ENCODE measurements at places on chromosomes 13 and 19.

GRCh38 chr19:15666883-15667282, 6.0 kb upstream of the CYP4F12 start:
- DNase-seq: no peak

DNA sequence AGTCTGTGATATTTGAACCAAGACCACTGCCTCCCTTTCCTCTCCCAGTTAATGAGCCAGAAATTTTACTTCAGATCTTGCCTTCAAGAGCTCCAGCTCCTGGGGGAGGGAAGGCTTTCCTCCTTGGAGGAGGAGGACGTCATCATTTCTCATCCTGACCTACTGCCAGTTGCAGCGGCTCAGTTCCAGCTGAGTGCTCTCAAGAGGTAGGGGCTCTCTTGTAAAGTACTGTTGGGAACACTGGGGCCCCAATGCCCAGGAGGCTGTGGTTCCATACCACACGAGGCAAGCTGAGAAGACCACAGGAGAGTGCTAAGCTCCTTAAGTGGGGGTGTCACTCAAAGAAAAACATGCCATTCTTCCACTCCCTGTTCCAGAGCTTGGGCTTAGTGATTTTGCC, 36.2 kb downstream of the METTL21C start:
- no peak for DNase-seq

GRCh38 chr13:50284540-50284939, 269.3 kb downstream of the KCNRG start:
- DNase-seq: no peak

- no peak for DNase-seq
These were observed 8.5 kb downstream of the TMTC4 start for GRCh38 chr13:100666124-100666523.

- no peak for DNase-seq
These were observed 14.5 kb downstream of the ARHGEF7 start for GRCh38 chr13:111129465-111130115.

DNA sequence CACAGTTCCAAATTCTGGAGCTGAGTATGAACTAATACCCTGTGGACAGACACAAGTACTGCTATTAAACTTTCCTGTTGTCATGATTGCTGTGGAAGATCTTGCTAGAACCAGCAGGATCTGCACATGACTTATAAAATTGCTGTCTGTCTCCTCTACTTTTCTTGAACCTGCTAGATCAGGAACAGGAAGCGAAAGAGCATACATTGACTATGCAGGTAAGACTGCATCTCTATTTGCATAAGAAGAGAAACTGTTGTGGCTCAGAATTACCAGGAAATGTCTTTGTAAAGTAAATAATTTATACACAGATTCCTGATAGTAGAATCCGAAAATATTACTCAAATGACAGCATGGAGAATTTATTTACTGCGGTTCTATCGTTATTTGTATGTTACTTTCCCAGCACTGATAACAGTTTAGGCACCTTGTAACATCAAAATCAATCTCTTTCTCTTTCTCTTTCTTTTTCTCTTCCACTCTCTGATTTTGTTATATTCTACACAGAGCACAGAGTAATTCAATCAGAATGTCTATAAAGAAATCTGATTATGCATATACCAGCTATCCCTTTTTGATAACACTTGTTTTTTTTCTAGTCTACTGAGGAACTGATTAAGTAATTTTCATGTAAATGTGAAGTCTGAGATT, 226.5 kb downstream of the MYO16 start:
- DNase-seq: no peak

DNA sequence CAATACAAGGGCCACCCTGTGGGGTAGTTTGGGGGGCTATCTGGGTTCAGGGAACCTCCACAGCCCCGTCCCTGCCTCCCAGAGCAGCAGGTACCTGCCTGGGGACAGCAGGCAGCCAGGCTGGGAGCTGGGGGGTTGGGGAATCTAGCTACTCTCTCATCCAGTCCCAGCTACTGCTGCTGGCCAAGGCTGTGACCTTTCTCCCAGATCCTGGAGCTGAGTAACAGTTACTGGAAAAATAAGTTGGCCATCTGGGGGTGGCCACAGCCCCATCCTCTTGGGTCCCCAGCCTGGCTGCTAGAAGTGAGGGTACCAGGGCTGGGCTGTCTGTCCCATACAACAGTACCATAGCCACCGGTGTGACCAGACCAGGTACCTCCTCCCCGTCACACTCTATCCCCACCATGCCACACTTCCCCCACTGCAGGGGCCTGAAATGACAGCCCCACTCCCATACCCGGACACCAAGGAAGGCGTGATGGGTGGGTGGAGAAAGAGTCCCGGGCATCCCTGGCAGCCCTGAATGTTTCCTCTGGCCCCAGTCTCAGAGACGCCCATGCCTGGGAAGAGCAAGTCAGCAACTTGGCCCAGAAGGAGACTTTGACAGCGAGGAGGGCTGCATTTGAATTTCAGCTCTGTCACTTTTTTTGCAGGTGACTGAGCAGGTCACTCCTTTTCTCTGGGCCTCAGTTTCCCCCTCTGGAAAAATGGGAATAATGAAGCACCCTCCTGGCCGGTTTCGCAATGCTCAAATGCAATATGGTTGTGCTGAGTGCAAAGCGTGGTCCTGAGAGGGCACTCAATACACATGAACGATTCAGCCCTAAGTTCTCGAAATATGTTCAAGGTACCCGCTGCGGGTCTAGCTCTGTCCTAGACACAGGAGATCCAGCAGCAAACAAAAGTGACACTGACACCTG, 30.7 kb upstream of the NFIC start:
- DNase-seq: no peak

DNA sequence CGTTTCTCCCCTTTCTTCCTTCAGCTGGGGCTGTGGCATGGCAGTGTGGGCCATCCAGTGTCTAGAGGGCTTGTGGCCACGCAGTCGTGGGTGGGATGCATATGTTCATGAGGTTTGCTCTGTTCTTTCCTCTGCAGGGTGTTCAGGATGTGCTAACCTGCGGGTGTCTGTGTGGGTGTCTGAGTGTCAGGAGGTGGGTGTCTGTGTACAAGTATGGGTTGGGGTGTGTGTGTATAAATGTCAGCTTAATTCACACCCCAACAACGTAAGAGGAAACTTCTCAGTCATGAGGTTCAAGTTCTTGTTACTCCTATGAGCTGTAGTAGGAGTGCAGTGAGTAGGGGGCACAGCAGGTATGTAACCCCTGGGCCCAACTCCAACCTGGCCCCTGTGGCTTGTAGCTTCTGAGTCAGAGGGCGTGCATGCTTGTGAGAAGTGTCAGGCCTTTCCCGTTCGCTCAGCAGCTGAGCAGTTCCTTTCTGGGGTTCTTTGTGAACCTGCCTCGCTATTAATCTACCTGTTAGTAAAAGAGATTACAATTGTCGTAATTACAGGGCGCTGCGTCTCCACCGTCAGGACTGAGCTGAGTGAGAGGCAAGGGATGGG, 49.1 kb downstream of the NFIX start:
- DNase-seq: no peak

DNA sequence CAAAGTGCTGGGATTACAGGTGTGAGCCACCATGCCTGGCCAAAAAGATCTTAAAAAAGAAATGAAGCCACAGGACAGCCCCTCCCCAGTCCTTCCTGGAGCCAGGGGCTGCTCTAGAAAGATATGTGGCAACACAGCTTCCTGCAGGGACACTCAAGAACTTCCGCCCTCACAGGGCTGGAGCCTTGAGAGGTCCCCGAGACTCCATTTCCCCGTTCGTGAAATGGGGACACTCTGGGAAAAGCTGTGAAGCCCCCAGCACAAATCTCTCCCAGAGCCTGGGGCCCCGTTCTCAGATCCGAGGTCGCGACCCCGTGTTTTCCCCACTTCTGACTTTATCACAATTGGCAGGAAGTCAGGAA, 2.5 kb upstream of the GPX4 start:
- no peak for DNase-seq

DNA sequence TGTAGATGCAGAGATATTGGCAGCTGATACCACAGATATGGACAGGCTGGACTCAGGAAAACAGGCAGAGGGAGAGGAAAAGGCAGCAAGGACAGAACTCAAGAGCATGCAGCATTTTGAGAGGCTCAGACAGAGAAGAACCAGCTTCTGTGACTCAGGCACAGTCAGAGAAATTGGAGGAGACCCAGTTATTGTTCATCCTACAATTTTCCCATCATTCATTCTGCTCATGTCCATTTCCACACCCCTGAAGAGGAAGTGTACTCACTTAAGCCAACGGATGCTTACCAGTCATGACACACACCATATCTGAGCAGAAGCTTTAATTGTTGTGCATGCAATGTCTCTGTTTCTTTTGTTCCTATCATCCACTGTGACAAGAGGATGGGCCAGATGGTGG, 359.8 kb upstream of the HTR2A start:
- DNase-seq: no peak

GRCh38 chr19:45008552-45008951, 7.3 kb downstream of the RELB start:
- no peak for DNase-seq

- no peak for DNase-seq
These were observed 8.0 kb upstream of the MYO1F start for GRCh38 chr19:8584965-8585893.

DNA sequence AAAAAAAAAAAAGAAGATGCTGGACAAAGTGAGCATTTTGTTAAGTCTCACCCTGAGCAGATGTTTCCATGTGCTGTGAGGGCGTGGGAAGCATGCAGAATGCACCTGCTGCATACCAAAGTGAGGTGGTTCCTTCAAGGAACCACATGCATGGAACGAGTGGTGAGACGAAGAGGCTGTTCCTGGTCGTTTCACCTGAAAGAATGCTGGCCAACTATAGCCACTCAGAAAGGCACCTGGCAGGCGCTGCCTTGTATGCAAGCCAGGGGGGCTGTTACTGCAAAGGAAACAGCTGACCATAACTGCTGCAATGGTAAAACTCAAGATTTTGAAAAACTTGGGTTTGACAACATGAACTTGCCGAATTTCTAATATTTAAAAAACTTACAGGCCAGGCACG, 14.7 kb downstream of the MIER2 start:
- DNase-seq: no peak

DNA sequence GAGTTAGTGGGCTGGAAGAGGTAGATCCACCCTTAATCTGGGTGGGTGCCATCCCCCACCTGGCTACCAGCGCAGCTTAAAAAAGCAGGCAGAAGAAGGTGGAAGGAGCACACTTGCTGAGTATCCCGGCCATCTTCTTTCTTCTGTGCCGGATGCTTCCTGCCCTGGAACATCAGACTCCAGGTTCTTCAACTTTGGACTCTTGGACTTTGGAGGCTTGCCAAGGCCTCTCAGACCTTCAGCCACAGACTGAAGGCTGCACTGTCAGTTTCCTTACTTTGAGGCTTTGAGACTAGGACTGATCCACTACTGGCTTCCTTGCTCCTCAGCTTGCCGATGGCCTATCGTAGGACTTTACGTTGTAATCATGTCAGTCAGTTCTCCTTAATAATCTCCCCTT, 127.6 kb upstream of the GPC6 start:
- no peak for DNase-seq

- no peak for DNase-seq
These were observed 472.3 kb downstream of the IRS2 start for GRCh38 chr13:109314101-109314500.

DNA sequence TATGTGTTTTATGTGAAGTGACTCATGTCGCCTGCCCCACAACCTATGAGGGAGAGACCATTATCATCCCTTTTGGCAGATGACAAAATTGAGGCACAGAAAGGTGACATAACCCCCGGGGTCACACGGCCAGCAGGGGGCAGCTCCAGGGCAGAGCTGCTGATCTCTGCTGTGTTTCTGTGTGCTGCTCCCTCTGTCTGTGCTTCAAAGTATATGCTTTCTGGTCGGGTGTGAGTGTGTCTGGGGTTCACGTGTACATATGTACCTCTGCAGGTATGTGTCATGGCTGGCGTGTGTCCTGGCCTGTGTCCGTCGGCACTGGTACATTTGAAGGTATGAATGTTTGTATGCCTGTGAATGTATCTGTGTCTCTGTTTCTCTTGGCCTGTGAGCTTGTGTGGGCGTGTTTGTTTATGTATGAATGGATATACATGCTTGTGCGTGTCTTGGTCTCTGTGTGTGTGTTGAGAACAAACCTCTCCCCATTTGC, 7.1 kb downstream of the LIPE start:
- DNase-seq: no peak

DNA sequence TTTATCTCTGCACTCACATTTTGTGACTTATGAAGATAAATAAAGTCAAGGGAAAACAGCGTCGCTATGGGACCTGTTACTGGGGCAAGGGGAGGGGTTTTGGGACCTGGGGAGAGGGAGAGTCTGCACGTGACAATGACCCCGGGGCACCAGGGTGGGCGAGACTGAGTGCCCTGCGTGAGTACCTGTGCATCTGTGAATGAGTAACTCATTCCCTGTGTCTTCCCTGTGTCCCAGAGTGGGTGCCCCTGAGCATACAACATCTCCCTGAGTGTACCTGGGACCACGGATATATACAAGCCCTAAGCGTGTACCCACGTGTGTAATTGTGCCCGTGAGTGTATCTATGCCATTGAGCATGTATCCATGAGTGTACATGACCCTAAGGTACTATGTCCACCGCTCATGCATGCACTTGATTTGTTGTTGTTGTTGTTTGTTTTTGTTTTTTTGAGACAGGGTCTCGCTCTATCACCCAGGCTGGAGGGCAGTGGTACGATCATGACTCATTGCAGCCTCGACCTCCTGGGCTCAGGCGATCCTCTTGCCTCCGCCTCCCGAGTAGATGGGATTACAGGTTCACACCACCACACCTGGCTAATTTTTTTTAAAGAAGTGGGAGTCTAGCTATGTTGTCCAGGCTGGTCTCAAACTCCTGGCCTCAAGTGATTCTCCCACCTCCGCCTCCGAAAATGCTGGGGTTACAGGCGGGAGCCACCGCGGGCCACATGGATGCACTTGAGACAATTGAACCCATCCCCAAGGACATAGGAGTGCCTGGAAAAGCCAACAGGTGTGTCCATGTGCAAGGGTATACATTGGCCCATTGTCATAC, 645 bp upstream of the TRAPPC5 start:
- no peak for DNase-seq

DNA sequence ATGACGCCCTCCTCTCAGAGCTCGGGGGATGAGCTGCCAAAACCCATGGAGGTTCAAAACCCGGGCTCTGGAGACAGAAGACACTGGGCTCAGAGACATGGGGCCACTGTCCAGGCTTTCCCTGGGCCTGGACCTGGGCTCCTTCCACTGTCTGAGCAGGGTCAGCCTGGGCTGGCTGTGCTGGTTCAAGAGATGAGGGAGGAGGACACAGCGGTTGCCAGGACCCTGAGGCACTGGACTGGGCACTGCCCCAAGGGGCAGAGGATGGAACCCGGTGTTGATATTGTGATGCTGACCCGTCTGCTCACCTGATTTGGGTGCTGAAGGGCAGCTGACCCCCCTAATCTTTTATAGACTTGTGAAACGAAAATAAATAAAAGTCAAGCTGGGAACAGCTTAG, 14.1 kb upstream of the SIGLEC11 start:
- DNase-seq: no peak

DNA sequence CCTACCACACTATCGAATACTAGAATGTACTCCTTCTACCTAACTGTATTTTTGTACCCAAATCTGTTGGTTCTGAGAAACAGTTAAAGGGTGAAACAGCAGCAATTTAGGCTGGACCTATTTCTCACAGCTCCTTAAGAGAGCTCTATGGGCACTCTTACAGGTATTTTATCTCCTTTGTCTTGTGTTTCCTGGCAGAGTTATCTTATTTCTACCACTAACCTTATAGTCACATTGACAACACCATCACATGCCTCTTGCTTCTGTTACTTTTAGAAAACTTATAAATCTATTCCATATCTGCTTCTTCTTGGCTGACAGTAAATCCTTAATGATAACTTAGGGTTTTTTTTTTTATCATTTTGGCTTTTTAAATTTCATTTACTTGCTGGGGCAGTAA, 130.7 kb downstream of the MYO16 start:
- DNase-seq: no peak

All from epithelial cell of proximal tubule (primary cell).